ENCODE measurements at places on chromosomes 7 and 10. TPM values are rescaled to one million over a fixed set of nuclear protein-coding genes. Genes with fewer than 3 reads are reported as not detected.

DNA sequence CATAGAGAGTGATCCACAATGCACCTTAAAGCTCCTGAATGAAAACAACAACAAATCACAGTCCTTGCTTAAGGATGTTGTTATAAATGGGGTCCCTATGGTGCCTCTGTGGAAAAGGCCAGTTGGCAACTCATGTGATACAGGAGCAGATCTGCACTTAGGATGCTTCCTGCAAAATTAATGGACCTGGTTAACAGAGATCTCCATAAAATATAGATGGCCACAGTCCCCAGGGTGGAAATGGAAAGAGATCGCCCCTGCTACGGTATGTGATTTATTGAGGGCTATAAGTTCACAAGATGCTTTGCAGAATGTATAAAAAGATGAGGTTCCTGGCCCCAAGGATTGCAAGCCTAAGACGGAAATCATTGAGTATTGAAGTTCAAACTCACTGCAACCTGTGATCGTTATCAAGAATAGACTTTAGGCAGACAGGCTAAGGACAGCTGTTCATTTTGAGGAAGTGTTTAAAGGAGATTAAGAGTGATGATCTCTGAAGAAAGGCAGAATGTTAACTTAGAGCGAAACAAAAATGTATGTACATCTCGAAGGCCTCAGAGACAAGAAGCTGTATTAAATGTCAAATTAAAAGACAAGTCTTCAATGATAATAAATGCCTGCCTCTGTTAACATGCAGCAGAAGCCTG, 174.1 kb upstream of the PLPP4 start:
- no peaks in the 10 kb centered on the region for H3K4me1 ChIP-seq
- H3K27ac ChIP-seq, result no peak overlapping the region
- H3K36me3 ChIP-seq, result no peaks in the 10 kb centered on the region
- no peaks in the 10 kb centered on the region for H3K27me3 ChIP-seq
- H3K4me3 ChIP-seq, result no peak overlapping the region

DNA sequence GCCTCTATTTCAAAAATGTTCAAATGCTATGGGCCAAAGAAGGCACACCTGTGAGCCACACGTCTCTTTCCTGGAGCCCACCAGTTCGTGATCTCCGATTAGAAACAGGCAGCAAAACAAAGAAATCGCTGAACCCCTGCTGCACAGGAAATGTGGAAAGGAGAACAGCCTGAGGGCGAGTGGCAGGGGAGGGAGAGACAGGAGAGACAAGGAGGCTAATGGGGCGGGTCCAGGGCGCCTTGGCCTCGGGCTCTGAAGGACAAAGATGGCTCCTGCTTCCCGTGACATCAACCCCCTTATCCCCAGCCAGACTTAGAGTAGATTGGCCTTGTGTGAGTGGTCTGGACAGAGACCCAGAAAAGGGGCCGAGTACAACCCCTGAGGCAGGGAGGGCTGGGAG, 62.4 kb upstream of the DOCK1 start:
- peak overlapping the region; percentile 67 for H3K27ac ChIP-seq
- no peaks in the 10 kb centered on the region for H3K36me3 ChIP-seq
- H3K27me3 ChIP-seq, result no peaks in the 10 kb centered on the region
- H3K4me1 ChIP-seq, result no peaks in the 10 kb centered on the region
- DNase-seq, result no peak

DNA sequence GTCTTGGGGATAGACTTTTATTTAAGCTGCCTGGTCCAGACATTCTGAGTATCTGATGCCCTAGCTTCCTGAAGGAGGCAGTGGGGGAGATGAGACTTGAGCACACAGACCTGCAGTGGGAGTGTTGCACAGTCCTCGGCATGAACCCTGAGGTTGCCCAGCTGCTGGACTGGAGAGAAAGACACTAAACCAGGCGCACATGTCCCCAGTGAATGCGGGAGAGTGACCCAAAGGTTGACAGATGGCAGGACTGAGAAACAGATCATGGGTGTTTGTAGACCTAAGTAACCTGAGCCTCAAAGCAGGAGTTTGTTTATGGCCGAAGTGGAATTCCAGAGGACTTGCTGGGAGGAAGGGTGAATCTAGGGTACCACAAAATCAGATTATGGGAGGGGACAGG, 15.7 kb upstream of the MSRB2 start:
- H3K4me3 ChIP-seq, result no peak overlapping the region
- H3K4me1 ChIP-seq, result no peaks in the 10 kb centered on the region
- H3K27me3 ChIP-seq, result no peaks in the 10 kb centered on the region
- no peak for DNase-seq
- H3K36me3 ChIP-seq, result no peaks in the 10 kb centered on the region

The RTKN2 gene
- 3.2 TPM for total RNA-seq

DNA sequence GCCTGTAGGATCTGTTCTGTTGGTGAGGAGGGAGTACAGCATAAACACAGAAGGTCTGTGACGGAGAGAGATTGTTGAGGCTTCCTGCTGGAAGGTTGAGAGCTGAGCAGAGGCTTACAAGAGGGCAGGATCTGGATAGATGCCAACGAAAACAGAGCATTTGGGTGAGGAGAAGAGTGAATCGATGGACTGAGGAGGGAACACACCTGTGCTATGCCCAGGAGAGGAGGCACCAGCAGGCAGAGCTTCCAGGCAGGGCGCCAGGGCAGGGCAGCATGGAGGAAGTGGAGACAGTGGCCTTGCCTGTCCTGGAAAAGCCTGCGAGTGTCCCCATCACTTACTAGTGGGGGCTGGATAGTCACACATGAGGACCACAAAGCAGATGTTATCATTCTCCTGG, 282.9 kb downstream of the PAXIP1 start:
- no peaks in the 10 kb centered on the region for H3K27me3 ChIP-seq
- no peak overlapping the region for H3K4me3 ChIP-seq
- H3K4me1 ChIP-seq, result no peaks in the 10 kb centered on the region
- DNase-seq, result no peak
- no peak overlapping the region for H3K27ac ChIP-seq
- no peaks in the 10 kb centered on the region for H3K36me3 ChIP-seq

- no peak overlapping the region for H3K27ac ChIP-seq
- no peaks in the 10 kb centered on the region for H3K36me3 ChIP-seq
- H3K27me3 ChIP-seq, result no peaks in the 10 kb centered on the region
- H3K4me3 ChIP-seq, result no peak overlapping the region
- DNase-seq, result peak; percentile 55
These were observed 48.1 kb upstream of the CYCS start for GRCh38 chr7:25173184-25173583.

Data from colonic mucosa (tissue), 4 donors.